Effector memory CD4-positive, alpha-beta T cell (primary cell): ENCODE measurements at places on chromosomes 7 and 10.

- no peak for DNase-seq
Measured at GRCh38 chr10:1454428-1454827, 282.9 kb downstream of the ADARB2 start.

- no peak for DNase-seq
Measured at GRCh38 chr10:21873198-21873597, 130.3 kb downstream of the DNAJC1 start.

DNA sequence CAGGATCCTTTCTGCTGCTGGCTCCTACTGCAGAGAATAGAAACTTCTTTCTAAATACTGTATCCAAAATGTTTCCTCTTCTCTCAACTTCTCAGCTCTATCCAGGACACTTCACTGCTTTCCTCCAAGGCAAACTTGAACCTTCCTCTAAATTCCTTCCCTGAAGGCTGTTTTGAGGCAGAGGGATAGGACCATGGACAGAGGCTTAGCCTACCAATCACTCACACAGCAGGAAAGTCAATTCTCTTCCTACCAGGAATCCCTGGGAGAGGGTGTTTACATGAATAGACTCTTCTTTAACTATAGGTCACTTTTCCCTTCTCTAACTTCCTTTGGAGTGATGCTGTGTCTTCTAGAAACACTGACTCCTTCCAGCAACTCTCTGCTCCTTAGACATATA lies 115.6 kb upstream of the MKLN1 start:
- no peak for DNase-seq

DNA sequence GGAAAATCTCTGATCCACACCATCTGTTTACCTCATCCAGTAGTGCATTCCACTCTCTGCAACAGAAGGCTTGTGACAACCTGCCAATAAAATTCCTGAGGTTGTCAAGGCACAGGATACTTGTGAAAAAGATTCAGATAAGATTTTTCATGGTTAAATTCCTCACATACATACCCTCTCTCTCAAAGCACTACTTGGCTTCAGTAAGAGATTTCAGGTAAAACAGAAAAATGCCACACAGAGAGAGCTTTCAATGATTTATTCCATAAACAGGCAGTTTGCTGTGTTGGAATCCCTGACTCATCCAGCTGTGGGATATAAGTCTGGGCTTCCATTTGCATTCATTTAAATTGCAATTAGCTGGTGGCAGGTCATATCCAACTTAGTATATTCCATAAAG lies 99.7 kb upstream of the CAV2 start:
- DNase-seq, result no peak

DNA sequence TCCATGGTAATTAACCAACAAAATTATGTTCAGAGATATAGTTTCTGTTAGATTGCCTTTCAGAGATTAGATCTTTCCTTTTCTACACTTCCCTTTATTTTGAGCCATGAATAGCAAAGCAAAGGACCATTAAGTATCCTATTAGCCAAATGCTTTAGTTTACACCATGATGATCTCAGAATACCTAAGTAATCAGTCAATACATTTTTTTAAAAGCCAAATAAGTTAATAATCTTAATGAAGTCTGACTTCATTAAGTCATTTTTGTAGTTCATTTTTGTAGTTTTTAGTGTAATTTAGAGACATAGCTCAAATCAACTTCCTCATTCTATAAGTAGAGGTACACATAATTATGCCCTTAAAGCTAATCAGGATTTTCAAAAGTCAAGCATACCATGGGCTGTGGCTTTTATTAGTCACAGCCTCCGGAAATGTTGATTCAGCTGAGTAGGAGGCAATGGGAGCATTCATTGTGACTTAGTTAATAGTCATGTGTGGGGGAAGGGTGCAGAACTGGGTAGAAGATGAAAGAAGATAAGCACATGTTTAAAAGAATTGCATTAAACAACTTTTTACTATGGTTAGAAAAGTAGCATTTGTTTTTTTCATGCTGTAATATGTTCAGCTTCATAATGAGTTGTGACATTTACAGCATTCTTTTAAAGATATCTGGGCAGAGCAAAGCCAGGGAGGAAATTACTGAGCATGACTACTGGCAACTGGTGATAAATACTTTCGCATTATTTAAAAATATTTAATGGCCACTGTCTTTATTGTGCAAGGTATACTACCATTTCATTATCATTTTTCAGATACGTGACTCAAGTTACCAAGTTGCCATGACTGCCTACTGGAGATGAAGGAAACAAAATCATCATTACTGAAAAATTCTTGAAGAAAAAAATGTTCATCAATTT lies 57.3 kb upstream of the CCDC71L start:
- no peak for DNase-seq

DNA sequence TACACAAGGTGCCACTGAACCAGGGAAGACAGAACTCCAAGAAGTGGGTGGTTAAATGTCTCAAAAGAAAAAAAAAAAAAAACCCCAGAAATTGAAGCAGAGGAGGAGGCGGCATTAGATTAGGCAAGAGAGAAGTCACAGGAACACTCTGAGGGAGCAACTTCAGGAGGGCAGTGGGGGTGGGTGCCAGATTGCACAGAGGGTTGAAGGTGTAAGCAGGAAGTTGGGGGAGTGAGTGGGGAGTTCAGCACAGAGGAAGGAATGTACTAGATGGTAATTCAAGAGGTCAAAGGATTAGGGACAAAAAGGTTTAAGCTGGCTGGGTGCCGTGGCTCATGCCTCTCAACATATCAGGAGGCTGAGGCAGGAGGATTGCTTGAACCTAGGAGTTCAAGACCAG lies 110.0 kb upstream of the PDLIM1 start:
- DNase-seq, result no peak

DNA sequence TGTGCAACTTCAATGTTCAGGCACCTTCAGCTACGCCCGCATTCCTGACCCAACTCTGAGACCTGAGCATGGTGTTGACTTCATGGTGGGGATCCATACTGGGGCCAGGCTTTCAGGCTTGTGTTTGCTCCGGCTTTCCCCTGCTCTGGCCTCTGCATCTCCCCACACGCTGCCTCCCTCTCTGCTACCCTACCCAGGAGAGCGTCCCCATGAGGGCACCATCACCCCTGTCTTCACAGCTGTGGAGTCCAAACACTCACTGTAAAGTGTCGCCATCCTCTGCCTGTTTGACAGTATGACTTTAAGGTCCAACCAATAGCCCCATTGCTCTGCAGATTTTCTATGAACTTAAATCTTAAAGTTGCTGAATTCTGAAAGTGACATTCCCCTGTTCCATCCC lies 199.0 kb upstream of the GRB10 start:
- DNase-seq, result no peak

- DNase-seq, result no peak
Measured at GRCh38 chr7:28649811-28650210, 237.5 kb downstream of the CREB5 start.

DNA sequence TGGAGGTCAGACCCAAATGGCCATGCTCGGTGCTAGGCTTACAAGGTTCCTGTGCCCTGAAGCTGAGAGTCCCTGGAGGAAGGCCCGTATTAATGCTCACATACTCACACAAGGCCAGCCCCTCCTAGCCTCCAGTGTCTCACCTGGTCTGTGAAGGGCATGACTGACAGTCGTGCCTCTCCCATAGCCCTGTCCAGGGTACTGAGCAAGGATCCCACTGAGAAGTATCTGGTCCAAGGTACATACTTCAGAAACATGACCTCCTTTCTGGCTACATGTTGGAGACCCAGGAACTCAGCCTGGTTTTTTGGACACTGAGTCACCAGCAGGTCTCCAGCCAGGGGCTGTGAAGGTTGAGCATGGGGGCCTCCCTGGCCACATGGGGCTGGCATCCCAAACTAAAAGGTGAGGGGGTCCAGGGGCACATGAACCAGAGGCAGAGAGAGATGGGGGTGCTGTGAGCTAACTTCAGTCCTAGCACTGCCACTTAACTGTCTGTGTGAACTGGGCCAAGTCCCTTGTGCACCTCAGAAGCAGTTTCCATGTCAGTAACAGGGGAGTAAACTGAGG lies 17.6 kb upstream of the RASGEF1A start:
- DNase-seq, result no peak

DNA sequence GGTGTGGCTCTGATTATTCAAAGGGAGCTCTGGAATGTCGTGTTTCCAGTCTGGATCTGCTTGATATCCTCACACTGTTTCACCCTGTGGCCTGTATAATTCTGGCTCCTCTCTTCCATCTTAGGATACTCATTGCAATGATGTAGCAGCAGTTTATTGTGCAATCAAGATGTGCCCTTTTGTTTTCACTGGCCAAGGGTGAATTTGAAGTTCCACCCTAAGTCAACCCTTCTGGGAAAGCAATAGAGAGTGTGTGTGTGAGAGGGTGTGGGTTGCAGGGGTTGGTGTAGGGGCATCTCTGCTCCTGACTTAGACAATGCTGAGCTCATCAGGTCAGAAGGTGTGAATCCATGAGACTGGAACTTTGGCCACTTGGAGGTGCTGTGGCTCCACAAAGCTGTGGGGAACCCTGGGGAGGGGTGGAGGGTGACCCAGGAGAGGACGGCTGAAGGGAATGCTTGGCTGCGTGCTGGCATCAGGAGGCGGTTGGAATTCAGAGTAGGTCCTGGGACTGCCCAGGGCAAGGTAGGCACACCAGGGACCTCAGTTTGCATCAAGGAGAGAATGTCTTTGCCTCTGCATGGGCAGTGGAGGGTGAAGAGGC lies 118.0 kb upstream of the PRSS58 start:
- no peak for DNase-seq

GRCh38 chr10:125689955-125690569 lies 7.1 kb upstream of the TEX36 start:
- DNase-seq, result no peak

DNA sequence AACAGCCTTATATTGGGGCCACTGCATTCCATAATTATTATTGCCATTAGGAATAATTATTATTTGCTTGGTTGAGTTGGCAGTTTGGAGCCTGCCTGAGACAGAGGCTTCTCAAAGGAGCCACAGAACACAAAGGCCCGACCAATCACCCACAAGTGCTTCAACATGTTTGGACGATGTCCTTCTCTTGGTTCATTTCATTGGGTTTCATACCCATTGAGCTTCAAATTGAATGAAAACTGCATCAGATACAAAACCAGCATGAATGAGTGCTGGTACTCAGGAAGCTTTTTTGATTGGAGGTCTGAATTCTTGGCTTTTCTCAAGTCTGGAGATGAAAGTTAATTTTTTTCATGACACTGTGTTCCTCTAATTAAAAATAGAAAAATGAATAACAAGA lies 168.3 kb downstream of the CREB5 start:
- no peak for DNase-seq

DNA sequence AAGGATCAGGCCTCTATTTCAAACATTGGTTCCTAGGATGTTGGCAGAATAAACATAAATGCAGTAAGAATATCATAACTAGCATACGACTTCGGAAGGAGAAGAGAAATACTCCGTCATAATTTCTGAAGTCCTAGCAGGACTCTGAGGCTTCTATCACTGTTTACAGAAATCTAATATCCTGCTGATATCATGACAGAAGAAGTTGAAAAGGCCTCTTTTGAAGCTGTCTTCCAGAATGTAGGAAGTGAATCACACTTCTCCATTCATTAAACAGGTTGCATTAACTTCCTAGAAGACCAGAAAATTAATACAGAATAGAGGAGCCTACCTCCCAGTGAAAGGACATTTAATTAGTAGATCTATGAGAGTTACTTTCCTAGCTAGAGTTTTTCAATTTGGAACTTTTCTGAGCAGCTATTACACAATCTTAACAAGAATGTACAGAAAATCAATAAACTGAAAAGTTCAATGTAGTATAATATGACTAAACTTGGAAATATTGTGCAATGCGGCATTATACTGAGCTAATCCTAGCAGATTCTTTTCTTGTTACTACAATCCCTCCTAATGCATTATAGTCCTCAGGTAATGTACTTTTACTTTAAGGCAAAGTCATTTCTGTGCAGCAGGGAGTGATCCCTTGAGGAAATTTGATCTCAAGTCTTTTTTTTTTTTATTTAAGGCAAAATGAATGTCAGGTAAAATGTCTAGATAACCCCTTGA lies 622.6 kb upstream of the CELF2 start:
- DNase-seq, result no peak

DNA sequence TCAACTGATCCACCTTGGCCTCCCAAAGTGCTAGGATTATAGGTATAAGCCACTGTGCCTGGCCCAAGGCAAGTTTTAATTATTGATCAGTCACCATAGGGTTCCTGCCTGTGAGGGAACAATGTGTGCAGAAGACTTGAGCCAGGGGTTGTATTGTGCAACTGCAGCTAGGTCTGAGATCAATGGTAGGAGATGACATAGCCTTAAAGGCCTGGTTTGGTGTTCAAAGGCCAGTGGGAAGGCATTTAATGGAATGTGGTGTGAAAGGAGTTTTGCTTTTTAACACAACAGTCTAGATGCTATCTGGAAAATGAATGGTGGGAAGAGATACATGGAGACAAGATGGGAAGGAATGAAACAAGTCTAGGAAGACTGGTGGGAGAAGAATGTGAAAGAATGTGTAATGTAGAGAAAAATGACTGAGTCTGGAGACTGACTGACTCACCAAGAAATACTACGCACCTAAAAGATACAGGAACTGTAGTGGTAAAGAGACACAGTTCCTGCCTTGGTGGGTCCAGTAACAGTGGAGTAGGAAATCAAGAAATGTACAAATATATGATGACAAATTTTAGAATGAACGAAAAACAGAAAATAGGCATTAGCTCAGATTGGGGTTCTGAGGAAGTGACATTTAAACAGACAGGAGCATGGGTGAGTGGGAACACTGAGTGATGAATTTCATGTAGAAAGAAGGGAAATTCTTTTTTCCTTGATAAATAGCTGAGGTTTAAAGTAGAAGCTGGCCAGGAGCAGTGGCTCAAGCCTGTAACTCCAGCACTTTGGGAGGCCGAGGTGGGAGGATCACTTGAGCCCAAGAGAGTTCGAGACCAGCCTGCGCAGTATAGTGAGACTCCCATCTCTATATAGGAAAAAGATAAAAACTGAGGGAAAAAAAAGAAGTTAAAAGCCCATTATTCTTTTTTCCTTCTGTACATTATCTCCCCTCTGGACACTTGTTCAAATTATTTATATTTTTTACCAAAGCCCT lies 9.4 kb downstream of the HNRNPF start:
- no peak for DNase-seq

DNA sequence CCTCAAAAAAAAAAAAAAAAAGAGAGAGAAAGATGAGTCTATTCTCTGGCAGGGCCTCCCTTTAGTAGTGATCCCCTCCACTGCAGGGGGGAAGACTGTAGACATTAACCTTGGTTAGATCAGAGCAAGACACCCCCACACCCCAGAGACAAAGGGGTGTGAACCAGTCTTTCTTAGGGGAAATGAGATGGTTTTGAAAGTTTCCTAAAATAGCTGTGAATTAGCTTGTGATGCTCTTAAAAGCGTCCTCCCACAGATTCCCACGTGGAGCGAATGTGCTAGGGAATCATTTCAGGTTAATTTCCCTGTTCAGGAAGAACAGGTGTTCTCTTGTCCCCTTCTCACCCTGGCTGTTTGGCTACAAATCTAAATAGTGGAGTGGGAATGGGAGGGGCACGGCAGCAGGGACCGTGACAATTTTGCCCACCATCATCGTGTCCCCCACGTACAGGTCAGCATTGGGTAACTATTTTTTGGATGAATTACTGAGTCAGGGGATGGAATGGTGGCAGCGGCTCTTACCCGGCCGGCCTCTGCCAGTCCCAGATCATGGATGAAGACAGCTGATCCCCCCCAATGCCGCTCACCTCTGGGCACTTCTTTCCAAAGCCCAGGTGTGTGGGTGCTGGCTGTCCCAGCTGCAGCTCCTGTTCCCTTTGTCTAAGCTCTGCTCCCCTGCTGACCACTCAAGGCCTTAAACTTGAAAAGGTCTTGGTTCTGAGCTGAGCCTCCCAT lies 152.9 kb downstream of the CCDC3 start:
- no peak for DNase-seq
